Neural progenitor cell (in vitro differentiated cells): ENCODE measurements at places on chromosomes 7 and 10. TPM values are rescaled to one million over a fixed set of nuclear protein-coding genes. Genes with fewer than 3 reads are reported as not detected.

Gene TSPAN15
- 6.8 and 8.7 TPM in 2 replicates for total RNA-seq

GRCh38 chr7:73532224-73532623, 10.1 kb upstream of the BAZ1B start:
- H3K36me3 ChIP-seq, result no peaks in the 10 kb centered on the region
- H3K4me1 ChIP-seq, result no peaks in the 10 kb centered on the region
- no peak overlapping the region for H3K4me3 ChIP-seq
- no peak overlapping the region for H3K27ac ChIP-seq
- no peaks in the 10 kb centered on the region for H3K27me3 ChIP-seq

DNA sequence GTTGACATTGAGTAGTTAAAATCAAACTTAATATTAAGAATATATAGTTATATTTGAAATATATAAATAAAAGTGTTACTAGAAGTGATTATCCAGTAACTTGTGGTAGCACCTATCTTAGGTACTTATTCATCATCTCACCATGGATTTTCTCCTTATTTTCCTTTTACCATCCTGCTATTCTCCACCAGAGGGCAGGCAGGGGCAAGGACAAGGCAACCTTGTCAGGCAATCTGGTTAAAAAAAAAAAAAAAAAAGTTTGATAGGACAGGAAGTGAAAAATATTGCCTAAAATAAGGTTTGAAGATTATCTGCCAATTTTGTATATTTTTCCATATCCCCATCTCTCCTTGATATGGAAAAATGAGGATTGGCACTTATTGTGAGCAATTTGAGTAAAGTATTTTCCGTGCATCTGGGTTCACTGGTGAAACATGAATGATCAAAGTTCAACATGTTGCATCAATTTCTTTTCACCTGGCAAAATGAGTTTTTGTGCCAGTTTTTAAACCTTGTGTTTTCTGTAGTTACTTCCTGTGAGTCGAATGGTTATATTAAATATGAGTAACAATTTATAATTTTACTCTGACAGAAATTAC, 256.7 kb downstream of the AGMO start:
- no peaks in the 10 kb centered on the region for H3K36me3 ChIP-seq
- peak; percentile 64 for DNase-seq
- H3K27me3 ChIP-seq, result no peaks in the 10 kb centered on the region
- no peak overlapping the region for H3K27ac ChIP-seq
- H3K4me3 ChIP-seq, result no peak overlapping the region
- no peaks in the 10 kb centered on the region for H3K4me1 ChIP-seq

DNA sequence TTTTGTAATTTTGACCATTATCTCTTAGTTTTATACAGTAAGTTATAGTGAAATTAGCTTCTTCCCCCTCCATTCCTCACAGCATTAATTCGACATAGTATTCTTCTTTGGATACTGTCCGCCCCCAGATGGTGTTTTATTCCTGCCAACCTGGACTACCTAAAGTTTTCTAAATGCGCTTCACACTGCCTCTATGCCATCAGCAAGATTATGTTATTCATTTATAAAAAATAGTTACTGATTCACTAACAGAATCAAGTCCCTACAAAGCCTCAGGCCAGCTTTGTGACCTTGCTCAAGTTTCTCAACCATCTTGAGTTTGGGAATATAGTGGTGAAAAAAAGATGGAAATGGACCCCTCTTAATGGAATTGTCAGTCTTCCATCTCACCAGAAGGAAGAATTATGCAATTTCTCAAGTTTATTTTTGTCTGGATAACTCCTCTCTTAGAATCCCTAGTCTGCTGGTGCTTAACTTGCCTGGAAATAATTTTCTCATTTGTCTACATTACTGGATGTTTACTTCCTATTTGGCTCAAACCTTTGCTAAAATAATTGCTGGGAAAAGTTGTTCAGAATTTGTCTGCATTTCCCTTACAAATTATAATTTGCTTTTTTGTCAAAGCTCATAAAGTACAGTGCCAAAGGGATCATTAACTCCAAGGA, 16.7 kb upstream of the FGL2 start:
- no peak overlapping the region for H3K27ac ChIP-seq
- H3K27me3 ChIP-seq, result no peaks in the 10 kb centered on the region
- H3K4me3 ChIP-seq, result no peak overlapping the region

- no peak for DNase-seq
- no peaks in the 10 kb centered on the region for H3K4me1 ChIP-seq
- no peak overlapping the region for H3K27ac ChIP-seq
- H3K27me3 ChIP-seq, result peaks cover 44% of the 10 kb centered on the region
Measured at GRCh38 chr7:117951691-117952280, 78.5 kb upstream of the CTTNBP2 start.

DNA sequence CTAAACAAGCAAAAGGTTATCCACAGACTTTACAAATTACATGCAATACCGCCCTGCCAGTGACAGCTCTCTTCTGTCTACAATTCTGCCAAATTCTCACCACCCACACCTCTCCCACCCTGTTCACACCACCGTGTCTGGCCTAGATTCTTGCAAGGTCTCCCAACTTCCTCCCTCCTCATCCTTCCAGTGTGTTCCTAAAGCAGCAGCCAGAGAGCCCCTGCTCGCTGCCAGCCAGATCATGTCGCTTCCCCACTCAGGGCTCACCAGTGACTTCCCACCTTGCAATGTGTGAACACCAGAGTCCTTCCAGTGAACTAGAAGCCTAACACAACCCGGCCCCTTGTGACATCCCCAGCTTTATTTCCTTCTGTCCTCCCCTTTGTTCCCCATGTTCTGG, 121.6 kb downstream of the HECW1 start:
- no peak overlapping the region for H3K27ac ChIP-seq
- no peak overlapping the region for H3K4me3 ChIP-seq
- H3K36me3 ChIP-seq, result no peaks in the 10 kb centered on the region
- no peaks in the 10 kb centered on the region for H3K27me3 ChIP-seq
- no peak for DNase-seq

DNA sequence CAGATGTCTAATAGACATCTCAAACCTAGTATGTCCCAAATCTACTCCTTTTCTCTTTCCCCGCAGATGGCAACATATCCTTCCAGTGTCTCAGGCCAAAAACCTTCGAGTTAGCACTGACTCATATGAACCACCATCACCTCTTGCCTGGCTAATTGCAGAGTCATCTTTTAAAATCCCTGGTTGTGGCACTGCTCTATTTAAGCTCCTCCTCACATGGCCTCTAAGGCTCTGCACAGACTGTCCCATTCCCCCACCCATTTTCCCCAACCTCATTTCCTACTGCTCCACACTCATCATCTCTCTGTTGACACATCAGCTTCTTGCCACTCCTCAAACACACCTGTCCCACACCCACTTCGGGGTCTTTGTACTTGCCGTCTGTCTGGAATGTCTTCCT, 16.8 kb upstream of the HBP1 start:
- no peak overlapping the region for H3K4me3 ChIP-seq
- no peaks in the 10 kb centered on the region for H3K36me3 ChIP-seq
- H3K4me1 ChIP-seq, result no peaks in the 10 kb centered on the region
- H3K27me3 ChIP-seq, result no peaks in the 10 kb centered on the region
- no peak for DNase-seq

- no peak for DNase-seq
- no peaks in the 10 kb centered on the region for H3K36me3 ChIP-seq
- H3K27ac ChIP-seq, result no peak overlapping the region
- H3K4me3 ChIP-seq, result no peak overlapping the region
Measured at GRCh38 chr7:4831723-4832495, 29.9 kb downstream of the PAPOLB start.

DNA sequence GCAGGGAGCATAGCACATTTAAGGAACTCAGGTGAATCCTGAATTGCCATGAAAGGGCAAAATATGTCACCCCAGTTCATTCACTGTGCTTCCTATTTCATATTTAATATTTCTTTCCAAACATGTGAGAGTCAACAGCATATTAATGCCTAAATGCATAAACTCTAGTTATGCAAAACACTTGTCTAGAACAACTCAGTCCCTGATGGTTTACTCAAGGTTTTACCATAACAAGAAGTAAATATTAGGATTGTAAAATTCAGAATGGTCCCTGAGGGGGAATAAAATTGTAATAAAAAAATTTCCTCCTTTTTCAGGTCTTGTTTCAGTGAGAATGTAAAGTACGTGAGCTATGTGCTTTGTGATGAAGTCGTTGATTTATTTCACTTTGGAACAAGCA, 51.7 kb upstream of the SEPHS1 start:
- no peak overlapping the region for H3K4me3 ChIP-seq
- H3K27ac ChIP-seq, result no peak overlapping the region
- no peaks in the 10 kb centered on the region for H3K27me3 ChIP-seq
- H3K4me1 ChIP-seq, result no peaks in the 10 kb centered on the region
- no peaks in the 10 kb centered on the region for H3K36me3 ChIP-seq
- DNase-seq, result no peak
